ENCODE measurements at places on chromosomes 12 and 14. TPM values are rescaled to one million over a fixed set of nuclear protein-coding genes. Genes with fewer than 3 reads are reported as not detected.

Gene IFNG-AS1
- not detected for polyA plus RNA-seq

Gene TSHR
- polyA plus RNA-seq: 0.38 TPM

Gene SERPINA9
- not detected for polyA plus RNA-seq

Gene GOLGA5
- 35.3 TPM for polyA plus RNA-seq

Gene MYF5
- polyA plus RNA-seq: not detected

Gene HHIPL1
- polyA plus RNA-seq: 1.3 TPM

DNA sequence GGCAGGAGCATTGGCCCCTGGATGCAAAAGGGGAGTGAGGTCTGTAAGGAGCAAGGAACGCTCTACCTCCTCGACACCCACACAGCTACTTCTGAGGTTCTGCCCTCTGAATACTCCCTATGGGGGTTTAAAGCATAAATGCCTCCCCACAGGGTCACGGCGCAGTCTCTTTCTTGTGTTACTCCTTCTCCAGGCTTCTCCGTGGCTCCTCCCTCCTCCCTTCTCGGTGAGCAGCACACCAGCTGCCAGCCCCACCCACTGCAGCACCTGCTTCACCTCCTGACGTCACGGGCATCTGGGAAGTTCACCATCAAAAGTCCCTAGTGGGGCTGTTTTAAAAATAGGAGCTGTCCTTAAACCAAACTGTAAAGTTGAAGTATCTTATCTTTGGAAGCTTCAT is 67.3 kb downstream of the SPTB start:
- DNase-seq: no peak

- no peak for DNase-seq
Measured at GRCh38 chr12:106585521-106586277, 2.9 kb downstream of the RFX4 start.

DNA sequence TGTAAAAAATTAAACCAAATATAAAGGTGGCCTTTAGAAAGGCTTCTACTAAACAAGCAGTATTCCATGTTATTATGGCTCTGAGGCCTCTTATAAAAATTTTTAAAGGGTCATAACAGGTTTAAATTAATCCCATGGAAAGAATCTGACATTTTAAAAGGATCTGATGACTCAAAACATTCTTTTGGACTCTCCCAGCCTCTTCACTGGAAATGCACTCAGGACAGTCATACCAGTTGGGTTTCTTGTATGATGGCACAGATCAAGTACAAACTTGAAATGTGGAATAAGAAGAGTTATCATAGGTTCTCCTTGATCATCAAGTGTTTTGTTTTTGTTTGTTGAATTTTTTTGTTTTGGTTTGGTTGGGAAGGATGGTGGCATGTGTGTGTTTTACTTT is 50.8 kb downstream of the PPP2R5E start:
- no peak for DNase-seq

DNA sequence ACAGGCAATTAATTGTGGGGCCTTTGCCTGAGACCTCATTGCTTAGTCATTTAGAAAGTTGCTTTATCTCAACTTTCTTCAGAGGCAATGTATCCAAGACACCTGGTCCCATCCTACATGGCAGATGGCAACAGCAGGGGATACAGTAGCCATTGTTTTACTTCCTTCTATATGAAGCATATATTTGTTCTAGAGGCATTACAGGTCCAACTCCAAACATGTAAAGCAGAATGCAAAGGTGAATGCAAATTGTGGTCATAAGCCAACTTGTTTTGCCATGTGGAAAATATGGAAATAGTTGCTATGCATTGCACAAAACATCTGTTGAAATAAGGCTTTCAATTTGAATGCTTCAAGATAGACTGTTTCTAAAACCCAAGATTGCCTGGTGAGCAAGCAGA is 109.8 kb upstream of the BCAT1 start:
- no peak for DNase-seq

DNA sequence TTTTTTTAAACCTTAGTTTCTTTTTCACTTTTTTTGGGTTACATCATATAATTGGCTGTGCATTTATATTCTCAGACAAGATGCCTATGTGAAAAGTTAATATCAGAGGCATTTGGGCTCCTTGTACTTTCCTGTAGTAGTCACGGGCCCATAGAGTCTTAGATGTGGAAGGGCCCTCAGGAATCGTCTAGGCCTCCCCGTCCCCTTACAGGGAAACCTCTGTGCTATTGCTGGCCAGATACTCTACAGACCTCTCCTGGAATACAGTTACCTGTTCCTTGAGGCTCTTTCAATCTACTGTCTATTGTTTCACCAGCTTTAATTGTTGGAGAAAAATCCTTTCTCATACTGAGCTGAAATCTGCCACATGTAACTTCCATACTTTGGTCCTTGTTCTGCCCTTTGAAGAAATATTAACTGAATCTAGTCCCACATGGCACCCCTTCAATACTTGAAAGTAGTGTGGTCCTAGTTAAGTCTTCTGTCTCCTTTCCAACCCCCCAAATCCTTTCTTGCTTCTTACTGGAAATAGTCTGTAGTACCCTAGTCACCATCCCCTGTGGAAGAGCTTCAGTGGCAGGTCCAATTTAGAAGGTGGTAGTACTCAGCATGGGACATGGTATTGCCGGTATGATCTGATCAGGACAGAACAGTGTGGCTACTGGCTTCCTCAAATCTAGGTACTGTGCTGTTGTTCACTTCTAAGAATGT is 3.1 kb downstream of the ATP23 start:
- DNase-seq: no peak

GRCh38 chr12:4148418-4149056 is 125.0 kb upstream of the CCND2 start:
- DNase-seq: no peak

DNA sequence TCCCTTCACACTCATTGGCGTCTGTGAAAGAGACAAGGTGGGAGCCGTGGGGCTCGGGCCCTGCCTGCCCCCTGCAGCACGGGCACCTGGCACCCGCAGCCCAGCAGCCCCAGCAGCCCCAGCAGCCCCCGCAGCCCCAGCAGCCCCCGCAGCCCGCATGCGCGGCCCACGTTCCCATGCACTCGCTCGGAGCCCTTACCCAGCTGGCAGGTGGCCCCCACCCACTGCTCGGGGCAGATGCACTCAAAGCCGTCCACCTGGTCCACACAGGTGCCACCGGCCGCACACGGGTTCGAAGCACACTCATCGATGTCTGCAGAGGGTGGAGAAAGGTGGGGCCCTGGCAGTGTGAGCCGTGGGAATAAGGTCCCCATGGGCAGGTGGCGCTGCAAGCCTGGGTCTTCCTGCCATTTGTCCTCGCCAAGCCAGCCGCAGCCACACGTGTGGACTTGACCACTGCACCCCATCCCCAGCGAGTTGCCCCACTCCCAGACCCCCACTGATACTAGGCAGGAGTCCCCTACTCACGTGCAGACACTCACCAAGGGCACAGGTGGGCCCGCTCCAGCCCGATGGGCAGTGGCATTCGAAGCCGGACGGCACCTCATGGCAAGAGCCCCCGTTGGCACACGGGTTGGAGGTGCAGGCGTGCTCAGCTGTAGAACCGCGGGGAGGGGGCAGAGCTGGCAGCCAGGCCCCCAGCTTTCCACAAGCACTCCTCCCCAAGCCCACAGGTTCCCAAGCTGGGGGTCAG is 17.3 kb downstream of the JAG2 start:
- no peak for DNase-seq

DNA sequence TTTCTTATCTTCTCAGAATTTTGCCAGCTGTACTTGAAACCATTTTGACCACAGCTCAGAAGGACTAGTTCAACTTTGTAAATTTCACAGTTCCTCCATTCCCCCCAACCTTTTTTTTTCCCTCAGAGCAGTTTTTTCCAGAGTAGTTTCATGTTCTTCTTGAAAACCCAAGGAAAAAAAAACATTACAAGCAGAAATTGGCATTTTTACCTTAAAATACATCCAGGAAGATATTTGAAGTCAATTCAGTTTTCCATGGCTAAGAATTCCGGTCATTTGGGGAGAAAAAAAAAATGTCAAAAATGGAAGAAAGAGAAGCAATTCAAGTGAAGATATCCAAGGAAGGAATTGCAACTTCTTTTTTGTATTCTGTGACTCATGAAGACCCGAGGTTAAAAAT is 39.5 kb downstream of the SYNE2 start:
- no peak for DNase-seq

DNA sequence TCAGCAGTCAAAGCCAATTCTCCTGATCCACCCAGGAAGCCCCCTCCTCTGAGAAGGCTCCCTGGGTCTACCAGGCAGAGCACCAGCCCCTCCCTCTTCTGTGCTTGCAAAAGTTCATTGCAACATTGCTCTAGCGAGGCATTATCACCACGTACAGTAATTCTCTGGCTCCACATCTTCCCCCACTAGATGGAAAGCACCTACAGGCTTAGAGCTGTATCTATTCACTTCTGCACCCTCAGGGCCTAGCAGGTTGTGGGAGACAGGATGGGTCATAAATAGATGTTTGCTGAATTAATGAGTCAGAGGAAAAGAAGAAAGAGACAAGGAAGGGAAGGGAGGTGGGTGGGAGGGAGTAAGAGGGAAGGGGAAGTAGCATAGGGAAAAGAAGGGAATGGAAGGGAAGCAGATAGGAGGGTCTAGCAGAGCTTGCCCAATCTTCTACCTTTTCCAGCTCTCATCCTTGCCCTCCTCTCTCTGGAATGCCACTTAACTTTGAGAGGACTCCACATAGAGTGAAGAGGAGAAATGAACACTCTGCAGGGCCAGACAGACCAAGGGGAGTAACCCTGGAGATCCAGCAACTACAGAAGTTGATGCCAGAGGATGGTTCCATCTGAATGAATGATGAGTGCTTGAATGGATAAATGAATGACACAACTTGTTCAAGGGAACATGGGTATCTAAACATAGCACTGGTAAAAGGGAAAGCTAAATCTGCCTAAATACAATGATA is 42.0 kb upstream of the NT5DC3 start:
- DNase-seq: no peak

DNA sequence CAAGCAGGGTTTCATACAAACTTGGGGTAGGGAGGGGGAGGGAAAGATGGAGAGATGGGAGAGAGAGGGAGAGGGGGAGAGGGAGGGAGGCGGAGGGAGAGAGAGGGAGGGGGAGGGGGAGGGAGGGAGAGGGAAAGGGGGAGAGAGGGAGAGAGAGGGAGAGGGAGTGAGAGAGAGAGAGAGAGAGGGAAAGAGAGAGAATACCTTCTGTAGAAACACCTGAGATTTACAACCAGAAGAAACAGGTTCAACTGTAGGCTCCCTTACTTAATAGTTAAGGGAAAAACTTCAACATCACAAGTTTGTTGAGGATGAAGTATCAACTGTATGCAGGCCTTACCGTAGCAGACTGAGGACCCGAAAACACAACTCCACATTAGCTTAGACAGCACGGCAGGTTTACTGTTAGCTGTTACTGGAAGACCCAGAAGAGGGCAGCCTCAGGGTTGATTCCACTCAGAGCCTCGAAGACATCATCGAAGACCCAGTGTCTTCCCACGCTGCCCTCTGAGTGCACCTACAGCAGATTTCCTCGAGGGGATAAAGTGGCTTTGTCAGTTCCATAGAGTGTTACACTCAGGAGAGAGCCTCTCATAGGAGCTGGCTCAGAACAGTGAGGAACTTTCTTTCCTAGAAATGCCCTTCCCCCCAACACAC is 72.4 kb downstream of the NT5DC3 start:
- no peak for DNase-seq

All from left renal cortex interstitium (tissue), 4 donors.